CD4-positive, alpha-beta T cell treated with Interleukin-12 subunit alpha and Interleukin-12 subunit beta, for 1 hour (primary cell): ENCODE measurements at places on chromosomes 5 and 9.

- no peak for DNase-seq
Measured at GRCh38 chr5:119537704-119538103, 85.4 kb downstream of the HSD17B4 start.

DNA sequence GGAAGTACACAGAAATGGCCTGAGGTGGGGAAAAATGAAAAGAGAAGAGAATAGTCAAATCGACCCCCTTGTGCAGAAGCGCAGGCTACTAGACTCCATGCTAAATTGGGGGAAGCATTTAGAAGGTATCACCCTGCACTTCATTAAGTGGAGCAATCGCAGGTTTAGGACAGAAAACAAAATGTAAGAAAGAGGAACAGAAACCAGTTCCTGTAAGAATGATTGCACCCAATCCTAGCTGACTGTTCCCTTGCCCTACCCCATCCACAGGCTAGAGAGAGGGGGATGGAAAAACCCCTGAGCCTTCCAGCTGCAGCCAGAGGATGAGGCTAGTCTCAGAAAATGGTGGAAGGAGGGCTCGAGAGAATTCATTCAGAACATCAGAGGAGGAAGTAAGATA lies 23.9 kb upstream of the PPP1R2B start:
- DNase-seq: no peak

GRCh38 chr9:110578575-110579033 lies 937 bp downstream of the SVEP1 start:
- DNase-seq: no peak

DNA sequence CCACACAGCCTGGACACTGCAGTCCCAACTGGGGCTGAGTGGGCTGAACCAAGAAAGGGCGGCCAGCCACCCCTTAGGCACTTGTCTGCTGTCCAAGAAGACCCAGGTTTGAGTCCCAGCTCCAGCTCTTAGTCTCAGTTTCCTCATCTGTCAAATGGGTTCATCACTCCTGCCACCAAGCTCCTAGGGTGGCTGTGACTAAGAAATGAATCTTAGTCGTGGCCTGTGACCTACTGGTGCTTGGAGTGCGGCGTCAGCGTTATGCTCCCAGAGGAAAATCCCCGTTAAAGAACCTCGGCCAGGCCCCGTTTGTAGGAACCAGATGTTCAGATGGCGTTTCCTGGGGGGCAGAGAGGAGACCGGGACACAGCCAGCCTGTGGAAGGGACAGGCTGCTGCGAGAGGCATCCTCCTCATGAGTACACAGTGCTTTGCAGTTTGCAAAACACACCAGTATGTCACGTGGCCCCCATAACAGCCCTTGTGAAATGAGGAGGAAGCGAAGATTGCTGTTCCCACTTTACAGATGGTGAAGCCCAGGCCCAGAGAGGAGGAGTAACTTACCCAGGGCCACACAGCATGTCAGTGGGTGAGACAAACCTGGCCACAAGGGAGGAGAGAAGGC lies 3.3 kb downstream of the FIBCD1 start:
- DNase-seq: no peak

- no peak for DNase-seq
Measured at GRCh38 chr5:8811581-8811980, 734.3 kb downstream of the SEMA5A start.

DNA sequence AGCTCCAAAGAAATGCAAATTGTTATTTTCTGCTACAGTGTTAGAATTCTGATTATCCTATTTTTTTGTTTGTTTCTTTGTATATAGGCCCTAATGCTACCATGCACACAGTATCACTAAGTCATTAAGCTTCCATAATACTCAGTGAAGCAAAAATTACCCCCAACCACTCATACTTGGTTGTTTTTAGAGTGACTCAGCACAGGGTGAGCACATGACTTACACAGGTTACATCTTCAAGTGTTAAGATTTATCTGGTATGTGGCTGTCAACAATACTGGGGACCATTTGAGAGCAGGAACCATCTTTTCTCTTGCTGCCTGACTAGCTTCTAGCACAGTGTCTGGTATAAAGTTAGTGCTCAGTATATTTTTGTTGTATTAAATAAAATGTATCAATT lies 255.8 kb upstream of the SLC24A2 start:
- no peak for DNase-seq

- DNase-seq: no peak
Measured at GRCh38 chr5:124420952-124421351, 325.5 kb downstream of the ZNF608 start.

- DNase-seq: no peak
Measured at GRCh38 chr5:95924720-95925377, 36.8 kb downstream of the ELL2 start.

DNA sequence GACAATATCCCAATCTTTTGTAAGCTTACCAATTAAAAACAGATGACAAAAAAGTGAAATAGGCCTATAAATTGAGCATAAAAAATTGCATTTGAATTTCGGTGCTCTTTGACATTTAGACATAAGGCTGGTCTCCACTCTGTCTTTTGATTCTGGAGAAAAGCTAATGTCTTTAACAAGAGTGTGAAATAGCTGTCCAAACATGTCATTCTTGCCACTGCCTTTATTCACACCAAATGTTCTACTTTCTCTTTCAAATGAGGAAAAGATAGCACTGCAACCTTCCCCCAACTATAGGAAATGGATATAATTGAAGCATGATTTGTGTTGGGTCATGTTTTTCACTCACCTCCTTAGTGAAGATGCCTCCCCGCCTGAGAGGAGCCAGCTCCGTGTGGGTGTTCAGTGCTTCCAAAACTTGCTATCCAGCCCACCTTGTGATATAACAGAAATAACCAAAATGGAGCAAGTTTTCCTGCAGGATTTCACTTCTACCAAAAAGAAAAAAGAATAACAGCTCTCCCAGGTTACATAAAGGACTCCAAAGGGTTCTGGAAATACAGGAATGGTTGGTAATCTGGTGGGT lies 55.2 kb upstream of the STK32A start:
- DNase-seq: no peak

GRCh38 chr5:34598177-34598794 lies 57.8 kb upstream of the RAI14 start:
- no peak for DNase-seq

- DNase-seq: no peak
Measured at GRCh38 chr5:110736753-110737152, 2.1 kb upstream of the SLC25A46 start.

GRCh38 chr5:168651648-168652047 lies 72.5 kb upstream of the PANK3 start:
- no peak for DNase-seq

DNA sequence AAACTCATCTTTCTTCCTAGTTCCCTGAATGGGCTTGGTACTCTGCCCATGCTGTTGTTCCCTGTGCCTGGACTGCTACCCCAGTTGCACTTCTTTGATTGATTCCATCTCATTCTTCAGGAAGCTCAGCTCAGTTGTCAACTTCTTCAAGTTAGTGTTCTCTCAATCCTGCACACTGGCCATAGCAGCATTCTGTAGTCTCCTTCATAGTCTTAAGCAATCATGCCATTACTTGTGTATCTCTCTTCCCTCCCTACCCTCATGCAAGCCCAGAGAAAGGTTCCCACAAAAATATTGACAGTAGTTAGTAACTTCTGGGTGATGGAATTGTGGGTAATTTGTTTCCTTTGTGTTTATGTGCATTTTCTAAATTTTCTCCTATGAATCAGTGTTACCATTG lies 5.5 kb downstream of the KDM4C start:
- no peak for DNase-seq

DNA sequence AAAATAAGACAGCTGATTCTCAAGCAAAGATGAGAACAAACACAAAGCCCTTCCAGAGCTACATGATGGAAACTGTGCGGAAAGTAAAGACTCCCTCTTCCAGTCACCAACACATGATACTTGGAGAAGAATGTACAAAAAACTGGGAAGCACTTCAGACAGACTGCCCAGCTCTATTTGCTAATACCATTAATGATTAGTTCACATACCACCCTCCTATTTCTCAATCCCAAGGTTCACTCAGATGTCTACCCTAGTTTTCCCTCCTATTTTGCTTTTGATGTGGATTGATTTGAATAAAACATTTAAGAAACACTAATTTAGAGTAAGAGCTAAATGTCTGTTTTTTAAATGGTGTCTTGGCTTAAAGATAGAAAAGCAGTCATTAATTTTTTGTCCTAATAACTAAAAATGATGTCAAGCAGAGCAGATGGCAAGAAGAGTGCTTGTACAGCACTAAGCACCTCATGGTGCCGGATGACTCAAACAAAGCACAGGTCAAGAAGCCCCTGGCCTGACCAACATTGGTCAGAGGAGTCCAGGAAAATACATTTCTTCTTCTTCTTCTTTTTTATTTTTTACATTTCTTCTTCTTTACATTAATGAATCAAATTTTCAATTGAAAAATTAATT lies 639.4 kb downstream of the PDE4D start:
- DNase-seq: no peak

DNA sequence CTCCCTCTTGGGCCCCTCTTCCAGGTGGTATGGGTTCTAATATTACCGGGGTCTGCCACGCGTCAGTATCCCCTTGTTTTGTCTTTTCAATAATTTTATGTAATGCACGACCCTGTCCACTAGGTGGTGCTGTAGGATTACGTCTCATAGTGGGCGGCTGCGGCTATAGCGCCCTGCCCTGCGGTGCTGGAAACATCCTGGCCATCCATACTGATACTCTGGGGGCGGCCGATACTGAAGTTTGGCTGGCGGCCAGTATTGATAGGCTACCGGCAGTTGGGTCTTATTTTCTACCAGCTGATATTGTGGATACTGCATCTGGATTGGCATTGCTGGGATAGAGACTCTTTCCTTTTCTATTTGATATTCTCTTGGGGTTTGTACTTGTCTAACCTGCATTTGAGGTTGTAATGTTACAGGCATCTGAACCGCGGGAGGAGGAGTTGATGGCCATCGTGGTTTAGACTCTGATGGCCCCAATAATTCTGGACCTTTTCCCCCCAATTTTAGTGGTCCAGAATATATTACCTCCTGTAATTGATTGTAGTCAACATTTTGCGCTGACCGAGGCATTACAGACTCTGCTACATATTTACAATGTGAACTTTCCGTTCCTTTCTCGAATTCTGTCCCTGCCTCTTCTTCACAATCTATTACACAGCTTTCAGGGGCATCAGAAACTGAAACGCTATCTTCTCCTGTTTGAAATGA lies 3.3 kb upstream of the TMEM141 start:
- DNase-seq: peak; percentile 82

- DNase-seq: no peak
Measured at GRCh38 chr9:75639971-75640610, 250.4 kb upstream of the PCSK5 start.

GRCh38 chr5:139884144-139884543 lies 88.5 kb downstream of the PSD2 start:
- DNase-seq: no peak

- no peak for DNase-seq
Measured at GRCh38 chr5:134245101-134245604, 19.3 kb upstream of the PPP2CA start.

- DNase-seq: no peak
Measured at GRCh38 chr5:143026380-143026779, 256.2 kb downstream of the ARHGAP26 start.

DNA sequence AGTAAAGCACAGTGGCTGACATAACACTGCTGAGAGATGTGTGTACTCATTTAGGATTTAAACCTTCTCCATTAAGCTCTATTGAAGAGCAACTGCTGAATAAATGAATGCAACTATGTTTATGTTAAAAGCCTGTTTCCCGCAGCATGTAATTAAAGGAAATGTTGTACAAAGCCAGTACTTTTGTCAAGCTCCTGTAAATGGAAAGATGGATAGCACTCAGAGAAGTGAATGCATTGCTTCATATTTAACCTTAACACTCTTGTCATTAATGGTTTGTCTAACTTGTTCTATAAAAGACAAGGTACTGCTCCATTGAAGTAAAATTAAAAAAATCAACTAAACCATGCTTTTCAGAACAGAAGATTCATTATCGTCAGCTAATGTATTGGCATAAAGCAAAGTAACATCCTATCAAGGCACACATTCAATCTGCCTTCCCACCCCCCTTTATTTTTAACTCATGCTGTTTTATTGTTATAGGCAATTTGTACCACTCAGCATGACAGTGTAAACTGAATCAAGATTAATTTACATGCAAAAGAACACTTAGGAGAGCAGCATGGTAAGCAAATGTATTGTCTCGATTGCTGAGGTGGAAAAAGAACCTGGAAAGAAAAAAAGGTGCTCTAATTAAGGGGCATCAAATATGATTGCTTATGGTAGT lies 240.9 kb upstream of the TBCA start:
- no peak for DNase-seq

DNA sequence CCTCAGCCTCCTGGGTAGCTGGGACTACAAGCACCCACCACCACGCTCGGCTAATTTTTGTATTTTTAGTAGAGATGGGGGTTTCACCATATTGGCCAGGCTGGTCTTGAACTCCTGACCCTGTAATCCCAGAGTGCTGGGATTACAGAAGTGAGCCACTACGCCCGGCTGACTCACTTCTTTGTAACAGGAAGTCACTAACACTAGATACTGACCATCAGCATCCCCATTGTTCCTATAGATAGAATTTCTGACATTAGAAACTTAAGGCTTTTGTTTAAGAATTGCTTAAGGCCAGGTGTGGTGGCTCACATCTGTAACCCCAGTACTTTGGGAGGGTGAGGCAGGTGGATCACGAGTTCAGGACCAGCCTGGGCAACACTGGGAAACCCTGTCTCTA lies 42.2 kb downstream of the LEAP2 start:
- DNase-seq: no peak

DNA sequence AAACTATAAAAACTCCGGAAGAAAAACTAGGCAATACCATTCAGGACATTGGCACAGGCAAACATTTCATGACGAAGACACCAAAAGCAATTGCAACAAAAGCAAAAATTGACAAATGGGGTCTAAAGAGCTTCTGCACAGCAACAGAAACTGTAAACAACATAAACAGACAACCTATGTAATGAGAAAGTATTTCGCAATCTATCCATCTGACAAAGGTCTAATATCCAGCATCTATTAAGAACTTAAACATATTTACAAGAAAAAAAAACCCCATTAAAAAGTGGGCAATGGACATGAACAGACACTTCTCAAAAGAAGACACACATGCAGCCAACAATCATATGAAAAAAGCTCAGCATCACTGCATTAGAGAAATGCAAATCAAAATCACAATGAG lies 498.6 kb downstream of the HINT1 start:
- no peak for DNase-seq

DNA sequence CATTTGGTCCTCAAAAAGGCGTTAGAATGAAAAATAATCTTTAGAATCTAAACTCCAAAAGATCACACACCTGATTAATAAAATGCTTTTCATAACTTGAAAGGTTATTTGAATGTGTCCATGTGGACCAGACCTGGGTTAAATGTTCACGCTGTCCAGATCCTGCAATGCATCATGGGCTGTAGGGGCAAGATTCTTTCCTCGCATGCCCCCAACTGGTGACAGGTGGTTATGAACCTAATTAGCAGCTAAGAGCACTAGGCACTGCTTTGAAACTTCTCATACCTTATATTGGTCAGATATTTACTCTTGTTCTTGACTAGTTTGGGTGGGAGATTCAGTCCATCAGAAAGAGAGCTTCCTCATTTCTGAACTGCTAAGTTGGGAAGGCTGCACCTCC lies 19.3 kb upstream of the PIP5K1B start:
- DNase-seq: no peak

- DNase-seq: no peak
Measured at GRCh38 chr9:77451507-77451906, 196.6 kb downstream of the GNA14 start.

GRCh38 chr9:89498852-89499480 lies 1.1 kb upstream of the SEMA4D start:
- DNase-seq: peak; percentile 70

GRCh38 chr9:132241840-132242620 lies 80.2 kb downstream of the NTNG2 start:
- DNase-seq: peak; percentile 76

GRCh38 chr5:179259731-179260323 lies 85.4 kb downstream of the ADAMTS2 start:
- DNase-seq: no peak

GRCh38 chr5:135833961-135834638 lies 363 bp upstream of the SLC25A48 start:
- DNase-seq: no peak
